ENCODE measurements at places on chromosomes 6 and 20.

GRCh38 chr20:37303637-37304036 is 14.2 kb downstream of the MANBAL start:
- no peak for DNase-seq

GRCh38 chr6:132972971-132973370 is 158.6 kb downstream of the RPS12 start:
- no peak for DNase-seq

DNA sequence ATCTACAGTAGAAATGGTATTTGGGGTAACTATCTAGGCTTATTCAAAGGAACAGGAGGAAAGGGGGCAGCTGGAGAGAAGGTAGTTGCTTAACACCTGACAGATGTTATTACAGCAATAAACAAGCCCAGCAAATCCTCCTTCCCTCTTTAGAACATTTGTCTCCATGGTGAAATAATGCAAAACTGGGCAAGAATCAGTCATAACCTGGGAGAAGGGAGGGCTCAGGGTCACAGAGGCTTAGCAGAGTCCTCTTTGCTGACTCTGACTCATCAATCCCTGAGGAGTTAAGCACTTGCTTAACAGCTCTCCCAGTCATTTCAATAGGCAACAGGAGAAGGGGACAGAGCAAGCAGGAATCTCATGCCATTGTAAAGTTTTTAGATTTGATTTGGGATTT is 230.3 kb downstream of the IBTK start:
- no peak for DNase-seq

DNA sequence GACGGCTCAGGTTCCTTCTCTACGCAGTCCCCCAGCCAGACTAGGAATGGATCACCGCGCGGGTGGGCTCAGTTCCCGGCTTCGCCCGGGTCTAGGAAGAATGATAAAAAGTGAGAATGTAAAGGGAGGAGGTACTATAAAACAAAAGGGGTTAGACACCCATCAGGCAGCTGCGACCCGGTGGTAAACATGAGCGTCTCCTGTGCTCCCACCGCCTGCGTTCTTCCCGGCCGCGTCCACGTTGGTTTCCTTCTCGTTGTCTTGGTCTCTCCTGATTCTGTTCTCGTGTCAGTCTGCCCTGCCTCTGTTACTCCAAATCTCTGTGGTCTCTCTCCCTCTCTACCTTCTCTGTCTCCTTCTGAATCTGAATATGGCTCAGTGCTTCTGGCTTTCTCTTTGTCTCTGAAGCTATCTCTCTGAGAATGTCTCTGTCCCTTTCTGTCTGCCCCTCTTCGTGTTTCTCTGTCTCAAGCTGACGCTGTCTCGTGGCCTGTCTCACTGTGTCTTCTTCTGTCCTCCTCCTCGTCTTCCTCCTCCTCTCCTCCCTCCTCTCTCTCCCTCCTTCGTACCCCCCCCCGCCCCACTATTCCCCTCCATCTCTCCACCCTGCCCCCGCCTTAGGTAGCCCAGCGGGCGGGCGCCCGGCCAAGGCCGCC is 41.6 kb upstream of the FOXP4 start:
- DNase-seq, result no peak

DNA sequence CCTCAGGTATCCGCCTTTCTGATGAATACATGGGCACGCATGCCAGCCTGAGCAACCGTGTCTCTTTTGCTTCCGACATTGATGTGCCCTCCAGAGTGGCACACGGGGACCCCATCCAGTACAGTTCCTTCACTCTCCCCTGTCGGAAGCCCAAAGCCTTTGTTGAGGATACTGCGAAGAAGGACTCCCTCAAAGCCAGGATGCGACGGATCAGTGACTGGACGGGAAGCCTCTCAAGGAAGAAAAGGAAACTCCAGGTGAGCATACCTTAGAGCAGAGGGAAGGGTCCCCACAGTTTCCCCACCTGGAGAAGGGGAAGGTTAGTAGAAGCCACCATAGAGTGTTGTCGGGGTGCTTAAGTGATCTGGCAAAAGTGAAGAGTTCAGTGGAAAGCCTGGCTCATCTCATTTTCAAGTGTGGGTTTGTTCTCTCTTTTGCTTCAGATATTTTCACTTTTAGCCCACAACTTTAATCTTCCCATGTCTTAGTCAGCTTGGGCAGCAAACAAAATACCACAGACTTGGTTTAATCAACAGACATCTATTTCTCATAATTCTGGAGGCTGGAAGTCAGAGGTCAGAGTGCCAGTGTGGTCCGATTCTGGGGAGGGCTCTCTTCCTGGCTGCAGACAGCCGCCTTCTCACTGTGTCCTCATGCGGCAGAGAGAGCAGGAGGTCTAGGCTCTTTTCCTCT is 133.5 kb upstream of the CLDN20 start:
- no peak for DNase-seq

DNA sequence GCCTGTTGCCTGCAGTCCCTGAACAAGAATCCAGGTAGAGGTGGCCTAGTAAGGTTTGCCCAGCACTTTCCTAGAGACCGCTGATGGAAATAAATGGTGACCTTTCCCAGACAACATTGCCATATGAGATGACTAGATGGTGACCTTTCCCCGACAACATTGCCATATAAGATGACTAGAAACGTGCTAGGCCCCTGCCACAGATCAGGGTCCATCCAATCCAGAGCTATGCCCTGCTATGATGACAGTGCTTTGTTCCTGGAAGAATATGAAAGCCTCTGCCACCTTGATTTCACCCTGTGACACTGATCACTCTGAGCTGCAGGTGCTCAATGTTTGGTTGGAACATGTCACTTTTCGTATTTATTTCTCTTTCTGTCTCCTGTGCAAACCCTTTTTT is 133.8 kb upstream of the SPTLC3 start:
- no peak for DNase-seq

- no peak for DNase-seq
Observed at GRCh38 chr20:45997187-45997586, 11.5 kb upstream of the MMP9 start.

DNA sequence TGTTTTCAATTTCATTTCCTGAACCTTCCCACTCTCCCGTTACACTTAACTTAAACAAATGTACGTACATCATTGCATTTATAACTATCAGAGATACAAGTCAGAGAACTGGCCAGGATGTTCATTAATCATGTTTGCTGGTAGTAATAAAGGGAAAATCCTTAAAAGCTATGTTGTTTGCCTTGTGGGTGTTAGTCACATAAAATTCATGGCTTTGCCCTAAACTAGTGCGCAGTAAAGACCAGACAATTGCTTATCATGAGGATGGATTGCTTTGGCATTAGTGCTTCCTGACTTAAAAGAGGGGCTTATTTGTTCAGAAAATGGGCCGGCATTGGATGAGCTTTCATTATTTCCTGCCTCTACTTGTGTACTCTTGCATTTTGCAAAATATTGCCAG is 1037.3 kb upstream of the FLRT3 start:
- DNase-seq, result no peak

DNA sequence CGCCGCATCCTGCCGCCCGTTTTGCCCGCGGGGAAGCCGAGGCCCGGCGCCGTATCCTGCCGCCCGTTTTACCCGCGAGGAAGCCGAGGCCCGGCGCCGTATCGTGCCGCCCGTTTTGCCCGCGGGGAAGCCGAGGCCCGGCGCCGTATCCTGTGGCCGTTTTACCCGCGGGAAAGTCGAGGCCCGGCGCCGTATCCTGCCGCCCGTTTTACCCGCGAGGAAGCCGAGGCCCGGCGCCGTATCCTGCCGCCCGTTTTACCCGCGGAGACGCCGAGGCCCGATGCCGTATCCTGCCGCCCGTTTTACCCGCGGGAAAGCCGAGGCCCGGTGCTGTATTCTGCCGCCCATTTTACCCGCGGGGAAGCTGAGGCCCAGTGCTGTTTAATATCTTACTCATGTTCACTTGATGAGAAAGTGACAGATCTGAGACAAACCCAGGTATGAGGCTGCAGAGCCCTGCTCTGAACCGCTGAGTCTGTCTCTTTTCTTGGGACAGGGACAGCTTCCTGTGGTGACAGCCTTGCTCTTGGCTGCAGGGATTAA is 129.4 kb downstream of the CDH26 start:
- no peak for DNase-seq

DNA sequence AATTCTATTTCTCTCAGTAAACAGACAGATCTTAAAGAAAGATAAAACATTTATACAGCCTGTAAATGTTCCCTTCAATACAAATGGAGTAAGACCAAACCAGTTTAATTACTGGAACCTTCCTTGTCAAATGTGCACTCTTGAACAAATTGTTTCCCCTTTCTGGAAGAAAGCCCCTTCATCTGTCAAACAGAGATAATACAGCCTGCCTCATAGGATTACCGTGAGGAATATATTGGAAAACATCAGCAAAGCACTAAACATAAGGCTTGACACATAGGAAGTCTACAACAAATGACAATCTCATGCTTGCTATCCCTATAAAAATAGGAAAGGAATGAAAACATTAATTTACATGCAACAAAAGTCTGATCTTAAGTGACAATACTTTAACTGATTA is 173.8 kb downstream of the PTPRK start:
- no peak for DNase-seq

GRCh38 chr6:37205997-37206340 is 36.0 kb downstream of the PIM1 start:
- DNase-seq, result no peak

Data from stimulated activated CD4-positive, alpha-beta T cell treated with anti-CD3 and anti-CD28 coated beads, Interleukin-1b, Interleukin-23, amount 100 ng/mL, for 48 hours (primary cell).